ENCODE measurements at places on chromosomes 6 and 20. TPM values are rescaled to one million over a fixed set of nuclear protein-coding genes. Genes with fewer than 3 reads are reported as not detected.

GRCh38 chr6:51027283-51028065 lies 208.8 kb downstream of the TFAP2B start:
- H3K27me3 ChIP-seq: no peaks in the 10 kb centered on the region
- DNase-seq: no peak
- no peak overlapping the region for H3K27ac ChIP-seq
- H3K4me3 ChIP-seq: no peak overlapping the region

Gene RNF144B
- 0.19 TPM for total RNA-seq

Gene C4B
- 2.9 TPM for total RNA-seq

DNA sequence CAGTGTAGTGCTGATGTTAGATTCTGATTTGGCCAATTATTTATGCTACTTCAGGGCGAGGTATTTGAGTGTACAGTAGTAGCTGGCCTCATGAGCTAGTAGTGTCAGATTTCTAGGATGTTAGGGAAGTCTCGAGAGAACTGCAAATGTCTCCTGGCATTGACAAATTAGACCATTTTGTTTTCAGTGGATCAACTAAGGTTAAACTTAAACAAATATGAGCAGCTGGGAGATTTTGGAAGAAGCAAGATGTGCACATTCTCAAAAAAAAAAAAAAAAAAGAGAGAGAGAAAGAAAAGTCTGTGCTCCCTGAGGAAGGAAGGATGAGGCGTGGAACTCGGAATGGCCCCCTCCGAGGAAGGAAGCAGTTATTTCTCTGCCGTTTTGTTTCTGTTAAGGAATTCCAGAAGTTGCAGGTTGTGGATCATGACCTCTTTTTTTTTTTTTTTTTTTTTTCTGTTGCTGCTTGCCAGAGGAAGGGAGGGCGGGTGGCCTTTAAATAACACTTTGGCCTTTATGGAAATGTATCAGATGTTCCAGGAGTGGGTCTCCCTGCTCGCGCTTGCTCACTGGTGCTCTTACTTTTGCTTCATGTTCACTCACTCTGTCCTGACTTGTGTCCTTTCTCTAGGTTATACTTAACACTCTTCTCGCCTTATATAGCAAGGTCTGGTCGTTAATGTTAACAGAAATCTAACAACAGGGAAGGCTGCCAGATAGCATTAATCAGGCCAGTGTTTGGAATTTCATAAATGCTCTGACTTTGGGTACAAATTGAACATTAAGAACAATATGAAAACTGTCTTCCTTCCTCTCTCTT lies 124.4 kb downstream of the TCP11 start:
- no peak overlapping the region for H3K27ac ChIP-seq
- H3K4me1 ChIP-seq: peaks cover 5% of the 10 kb centered on the region
- H3K4me3 ChIP-seq: no peak overlapping the region
- H3K27me3 ChIP-seq: no peaks in the 10 kb centered on the region

Gene PRDM1
- total RNA-seq: 35.9 TPM

Gene TOX2
- 1.4 TPM for total RNA-seq

- H3K4me1 ChIP-seq: no peaks in the 10 kb centered on the region
- no peaks in the 10 kb centered on the region for H3K27me3 ChIP-seq
- H3K36me3 ChIP-seq: peaks cover 3% of the 10 kb centered on the region
Observed at GRCh38 chr20:43541214-43541613, 17.6 kb upstream of the SGK2 start.

Gene VWA7
- total RNA-seq: 3.0 TPM

Gene GNRH2
- total RNA-seq: 1.7 TPM

DNA sequence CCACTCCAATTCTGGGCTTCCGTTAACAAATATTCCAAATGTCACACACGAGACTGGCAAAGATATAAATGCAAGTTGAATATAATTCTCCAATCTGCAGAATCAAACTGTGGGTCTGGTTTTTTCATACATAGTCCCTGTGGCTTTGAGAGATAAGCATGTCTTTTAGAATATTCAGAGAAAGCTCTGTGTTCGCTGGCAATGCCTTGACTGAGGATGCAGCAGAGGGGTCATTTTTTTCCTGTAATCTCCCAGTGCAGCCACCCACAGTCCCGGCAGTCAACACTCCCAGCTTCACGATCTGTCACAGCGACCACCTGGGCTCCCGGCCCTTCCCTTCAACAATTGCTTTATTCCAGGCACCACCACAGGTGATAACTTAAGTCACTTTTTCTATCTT lies 30.5 kb downstream of the MUC22 start:
- H3K36me3 ChIP-seq: no peaks in the 10 kb centered on the region

DNA sequence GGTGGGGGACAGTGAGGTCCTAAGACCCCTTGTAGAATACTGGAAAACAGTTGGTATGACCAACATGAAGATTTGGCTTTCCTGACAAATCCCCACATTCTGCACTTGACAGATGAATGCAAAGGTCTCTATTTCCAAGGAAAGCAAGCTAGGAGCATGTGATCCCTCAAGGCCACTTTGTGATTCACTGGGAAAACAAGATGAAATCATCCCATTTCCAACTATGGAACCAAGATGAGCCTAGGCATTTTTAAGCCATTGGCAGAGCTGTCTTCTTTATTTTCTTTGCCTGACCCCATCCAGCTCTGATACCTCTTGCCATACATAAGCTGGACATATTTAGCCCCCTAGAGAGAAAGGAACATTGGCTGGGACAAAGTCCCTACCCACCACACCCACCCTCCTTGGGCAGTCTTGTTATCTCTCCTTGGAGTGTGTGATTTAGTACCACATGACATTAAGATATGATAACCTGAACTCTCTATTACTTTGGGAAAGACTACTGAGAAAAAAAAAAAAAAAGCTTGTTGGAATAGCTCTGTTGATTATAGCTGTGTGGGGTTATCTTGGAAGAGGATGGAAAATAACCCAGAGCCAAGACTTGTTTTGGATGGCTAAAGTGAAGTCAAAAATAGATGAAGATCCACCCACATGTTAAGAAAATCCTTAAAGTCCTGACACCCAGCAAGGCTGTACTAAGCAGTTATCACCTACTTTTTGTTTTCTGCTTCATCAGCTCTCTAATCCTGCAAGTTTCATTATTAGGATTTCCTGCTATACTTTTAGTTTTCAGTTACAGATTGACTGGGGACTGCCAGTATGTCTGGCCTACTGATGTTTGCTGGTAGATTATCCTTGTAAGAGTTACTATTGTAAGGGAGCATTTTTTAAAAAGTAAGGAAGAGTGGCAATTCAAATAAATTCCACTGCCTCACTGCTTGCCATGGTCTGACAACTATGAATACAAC lies 90.1 kb upstream of the PREP start:
- peaks cover 2% of the 10 kb centered on the region for H3K27me3 ChIP-seq
- H3K36me3 ChIP-seq: peaks cover 2% of the 10 kb centered on the region
- DNase-seq: no peak
- H3K4me1 ChIP-seq: peaks cover 28% of the 10 kb centered on the region

Gene BCL2L1
- 381 TPM for total RNA-seq

DNA sequence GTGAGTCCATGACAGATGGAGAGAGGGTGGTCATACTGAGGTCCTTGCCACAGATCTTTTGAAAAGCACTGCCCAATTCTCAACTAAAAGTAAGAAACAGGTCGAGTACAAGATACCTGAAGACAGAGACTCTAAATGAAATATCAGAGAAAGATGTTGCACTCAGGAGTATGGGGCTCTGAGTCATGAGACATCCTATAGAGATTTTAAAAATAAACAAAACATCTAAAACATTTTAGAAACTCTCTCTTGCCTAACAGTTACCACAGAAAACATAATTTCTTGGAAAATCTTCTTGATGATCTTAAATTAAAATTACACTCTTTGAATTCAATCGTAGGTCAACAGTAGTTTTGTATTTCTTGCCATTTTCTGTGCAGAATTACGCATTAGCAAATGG lies 348.9 kb upstream of the MARCKS start:
- no peaks in the 10 kb centered on the region for H3K36me3 ChIP-seq
- H3K4me1 ChIP-seq: no peaks in the 10 kb centered on the region
- no peaks in the 10 kb centered on the region for H3K27me3 ChIP-seq

DNA sequence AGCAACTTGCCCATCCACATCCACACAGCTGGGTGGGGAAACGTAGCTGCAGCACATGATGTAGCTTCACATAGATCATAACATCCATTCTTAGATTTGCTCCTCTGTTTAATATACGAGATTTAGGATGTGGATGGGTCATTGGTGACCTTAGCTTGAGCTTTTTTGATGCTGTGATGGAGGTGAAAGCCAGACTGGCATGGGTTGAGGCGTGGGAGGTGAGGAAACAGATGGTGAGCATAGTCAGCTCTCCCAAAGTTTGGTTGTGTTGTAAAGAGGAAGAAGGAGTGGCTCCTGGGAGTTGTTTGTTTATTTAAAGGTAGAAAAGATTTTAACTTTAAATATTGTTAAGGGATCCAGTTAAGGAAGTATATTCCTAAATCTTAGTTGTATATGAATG lies 5.3 kb downstream of the ARFGEF2 start:
- H3K36me3 ChIP-seq: peaks cover 2% of the 10 kb centered on the region
- H3K4me1 ChIP-seq: peaks cover 28% of the 10 kb centered on the region
- DNase-seq: no peak
- no peaks in the 10 kb centered on the region for H3K27me3 ChIP-seq
- H3K4me3 ChIP-seq: no peak overlapping the region
- no peak overlapping the region for H3K27ac ChIP-seq

GRCh38 chr6:166851911-166852310 lies 104.4 kb downstream of the RNASET2 start:
- H3K27me3 ChIP-seq: peaks cover 2% of the 10 kb centered on the region
- no peak overlapping the region for H3K4me3 ChIP-seq
- H3K27ac ChIP-seq: no peak overlapping the region

DNA sequence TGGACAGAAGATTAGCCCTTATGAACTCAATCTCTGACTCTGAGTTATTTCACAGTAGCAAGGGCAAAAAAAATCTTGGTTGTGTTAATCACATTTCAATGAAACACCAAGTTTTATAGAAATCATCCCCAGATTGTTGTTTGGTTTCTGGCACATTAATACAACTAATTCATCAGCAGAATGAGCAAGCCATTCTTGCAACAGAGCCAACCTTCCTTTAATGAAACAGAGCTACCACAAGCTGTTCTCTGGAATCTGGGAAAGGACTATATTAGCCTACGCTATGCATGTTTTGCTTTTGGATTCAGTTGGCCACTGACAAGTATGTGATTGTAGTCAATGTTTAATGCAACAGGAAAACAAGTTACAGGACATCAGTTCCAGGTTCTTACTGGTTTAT lies 13.8 kb upstream of the POPDC3 start:
- no peaks in the 10 kb centered on the region for H3K4me1 ChIP-seq
- H3K27ac ChIP-seq: no peak overlapping the region
- DNase-seq: no peak
- peaks cover 12% of the 10 kb centered on the region for H3K27me3 ChIP-seq
- no peaks in the 10 kb centered on the region for H3K36me3 ChIP-seq
- H3K4me3 ChIP-seq: no peak overlapping the region

GRCh38 chr6:129189266-129189665 lies 306.3 kb downstream of the LAMA2 start:
- no peak overlapping the region for H3K27ac ChIP-seq
- H3K27me3 ChIP-seq: peaks cover 2% of the 10 kb centered on the region
- no peak for DNase-seq
- no peaks in the 10 kb centered on the region for H3K36me3 ChIP-seq
- no peaks in the 10 kb centered on the region for H3K4me1 ChIP-seq

DNA sequence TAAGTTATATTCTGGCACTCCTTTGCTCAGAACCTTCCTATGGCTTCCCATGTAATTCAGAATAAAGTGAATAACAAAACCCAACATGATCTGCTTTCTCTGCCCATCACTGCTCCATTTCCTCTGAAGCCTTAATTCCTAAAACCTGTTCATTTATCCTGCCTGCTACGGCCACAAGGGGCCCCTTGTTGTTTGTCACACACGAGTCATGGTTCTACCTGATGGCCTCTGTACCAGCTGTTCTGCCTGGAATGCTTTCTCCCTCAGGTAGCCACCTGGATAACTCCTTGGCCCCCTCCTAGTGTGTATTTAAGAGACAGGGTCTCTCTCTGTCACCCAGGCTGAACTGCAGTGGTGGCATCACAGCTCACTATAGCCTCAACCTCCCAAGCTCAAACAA lies 26.8 kb downstream of the ERGIC3 start:
- DNase-seq: no peak
- H3K27me3 ChIP-seq: no peaks in the 10 kb centered on the region
- peak overlapping the region; percentile 20 for H3K27ac ChIP-seq
- H3K4me1 ChIP-seq: peaks cover 1% of the 10 kb centered on the region
- H3K4me3 ChIP-seq: no peak overlapping the region

Gene SMLR1
- total RNA-seq: not detected

DNA sequence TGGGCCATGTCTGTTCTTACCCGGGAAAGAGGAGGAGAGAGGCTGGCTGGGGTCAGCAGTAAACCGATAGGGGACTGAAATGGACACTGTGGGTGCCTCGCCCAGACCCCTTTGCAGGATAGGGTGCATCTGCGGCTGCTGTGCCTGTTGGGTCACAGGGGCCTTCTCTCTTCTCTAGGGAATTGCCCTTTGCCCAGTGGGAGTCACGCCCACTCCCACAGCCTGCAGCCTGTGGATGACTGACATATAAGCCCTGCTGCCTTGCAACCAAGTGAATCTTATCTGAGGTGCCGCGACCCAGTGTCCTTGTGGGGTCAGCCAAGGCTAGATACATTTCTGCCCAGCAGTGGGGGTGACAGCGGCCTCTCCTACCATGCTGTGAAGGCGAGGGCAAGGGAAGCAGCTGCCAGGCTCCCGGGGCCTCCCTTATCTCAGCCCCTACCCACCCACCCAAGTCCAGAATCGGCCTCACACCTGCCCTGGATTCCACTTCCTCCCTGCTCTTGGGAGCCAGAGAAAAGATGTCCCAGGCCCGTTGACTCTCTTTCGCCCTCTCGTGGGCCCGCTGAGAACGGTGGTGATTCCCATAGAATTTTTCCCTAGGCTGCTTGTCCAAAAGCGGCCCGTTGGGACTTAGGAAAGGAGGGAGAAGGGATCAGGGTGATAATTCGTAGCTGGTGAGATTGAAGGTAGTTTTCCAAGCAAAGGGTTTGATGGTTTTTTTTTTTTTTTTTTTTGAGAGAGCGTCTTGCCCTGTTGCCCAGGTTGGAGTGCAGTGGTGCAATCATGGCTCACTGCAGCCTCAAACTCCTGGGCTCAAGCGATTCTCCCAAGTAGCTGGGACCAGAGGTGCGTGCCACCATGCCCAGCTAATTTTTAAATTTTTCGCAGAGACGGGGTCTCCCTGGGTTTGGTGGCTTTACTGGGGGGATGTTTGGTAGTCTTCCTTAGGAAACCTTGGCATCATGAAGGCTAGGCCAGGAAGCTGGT lies 76.4 kb upstream of the RNF24 start:
- peaks cover 5% of the 10 kb centered on the region for H3K4me1 ChIP-seq
- H3K4me3 ChIP-seq: no peak overlapping the region
- peaks cover 17% of the 10 kb centered on the region for H3K27me3 ChIP-seq
- no peaks in the 10 kb centered on the region for H3K36me3 ChIP-seq
- H3K27ac ChIP-seq: peak overlapping the region; percentile 2

DNA sequence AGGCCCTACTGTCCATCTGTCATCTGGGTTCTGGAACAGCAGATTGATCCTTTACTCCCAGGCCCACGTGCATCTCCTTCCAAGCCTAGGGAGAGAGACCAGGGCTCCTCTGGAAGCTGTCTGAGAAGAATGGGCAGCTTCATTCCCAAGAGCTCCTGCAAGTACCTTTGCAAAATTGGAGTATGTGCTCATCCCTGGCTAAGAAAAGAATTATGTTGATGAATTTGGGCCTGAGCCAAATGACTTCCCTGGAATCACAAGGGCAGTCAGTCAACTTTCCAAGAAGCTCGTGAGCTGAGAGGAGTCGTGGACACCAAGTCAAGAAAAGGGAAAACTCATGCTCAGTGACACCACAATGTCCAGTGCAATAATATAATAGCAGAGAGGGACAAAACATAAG lies 54.6 kb upstream of the AKAP12 start:
- no peaks in the 10 kb centered on the region for H3K4me1 ChIP-seq
- H3K27me3 ChIP-seq: no peaks in the 10 kb centered on the region

Gene DEFB112
- total RNA-seq: not detected

Gene GRM1
- total RNA-seq: not detected

Gene CALHM6
- total RNA-seq: 24.8 TPM

Data from activated CD4-positive, alpha-beta T cell treated with anti-CD3 and anti-CD28 coated beads, Interleukin-2, amount 10 ng/mL, durations not matched to agents 24 days and 14 days (primary cell).